ENCODE measurements at places on chromosomes 5 and 9. TPM values are rescaled to one million over a fixed set of nuclear protein-coding genes. Genes with fewer than 3 reads are reported as not detected.

The SPATA31E1 gene
- total RNA-seq = under 0.01 TPM

The MARCHF11 gene
- not detected for total RNA-seq

The ANGPTL2 gene
- 3.0 TPM for total RNA-seq

The MYOZ3 gene
- total RNA-seq = not detected

The ANKRA2 gene
- 14.7 TPM for total RNA-seq

The CDC20B gene
- not detected for total RNA-seq

The TEX48 gene
- total RNA-seq = not detected

The SLC1A3 gene
- total RNA-seq = not detected

The SLC25A2 gene
- total RNA-seq = under 0.01 TPM

The PPP3R2 gene
- total RNA-seq = not detected

The TSSK1B gene
- not detected for total RNA-seq

The NEURL1B gene
- 5.3 TPM for total RNA-seq

The KIF4B gene
- total RNA-seq = under 0.01 TPM

The CARTPT gene
- total RNA-seq = not detected

The TUSC1 gene
- total RNA-seq = 6.9 TPM

The TSTD2 gene
- 7.2 TPM for total RNA-seq

The PCDH12 gene
- 0.29 TPM for total RNA-seq

The GRM6 gene
- not detected for total RNA-seq

The MOB3B gene
- 1.1 TPM for total RNA-seq

The CTNND2 gene
- total RNA-seq = not detected

The ZNF454 gene
- total RNA-seq = 0.53 TPM

The FOXD4L5 gene
- total RNA-seq = not detected

The NR5A1 gene
- total RNA-seq = not detected

The BARHL1 gene
- not detected for total RNA-seq

The REEP2 gene
- total RNA-seq = 31.4 TPM

The CFAP157 gene
- not detected for total RNA-seq

The DMRT1 gene
- total RNA-seq = 0.58 TPM

The C5orf58 gene
- not detected for total RNA-seq

The SLC6A19 gene
- total RNA-seq = not detected

The PLPP7 gene
- total RNA-seq = 14.9 TPM

The WNT8A gene
- total RNA-seq = not detected

The SLC6A3 gene
- total RNA-seq = not detected

The ADGRD2 gene
- not detected for total RNA-seq

The CERCAM gene
- total RNA-seq = 187 TPM

The DMRTA1 gene
- total RNA-seq = under 0.01 TPM

The EFNA5 gene
- total RNA-seq = 1.2 TPM

The FAM78A gene
- total RNA-seq = 0.29 TPM

The BSPRY gene
- not detected for total RNA-seq

The GNA14 gene
- total RNA-seq = not detected

The AQP7 gene
- not detected for total RNA-seq

The FUT7 gene
- not detected for total RNA-seq

The DYNC2I2 gene
- 112 TPM for total RNA-seq

All from myometrial cell (primary cell).